Hindlimb muscle (tissue), 1 donor: ENCODE measurements at places on chromosomes 16 and 17. TPM values are rescaled to one million over a fixed set of nuclear protein-coding genes. Genes with fewer than 3 reads are reported as not detected.

The CDC6 gene
- 10.8 TPM for polyA plus RNA-seq

The RAB26 gene
- polyA plus RNA-seq, result 0.92 TPM

The GPR179 gene
- polyA plus RNA-seq, result 0.94 TPM

The CALCOCO2 gene
- 39.3 TPM for polyA plus RNA-seq

The FSCN2 gene
- polyA plus RNA-seq, result 2.8 TPM

The RNF157 gene
- polyA plus RNA-seq, result 15.4 TPM

The TMEM100 gene
- polyA plus RNA-seq, result 4.2 TPM

The MIEF2 gene
- 17.7 TPM for polyA plus RNA-seq

The DRC3 gene
- polyA plus RNA-seq, result 8.3 TPM

The KRT24 gene
- not detected for polyA plus RNA-seq

The MYH2 gene
- polyA plus RNA-seq, result 48.2 TPM

The ZSCAN10 gene
- 0.34 TPM for polyA plus RNA-seq

The HLF gene
- polyA plus RNA-seq, result 8.1 TPM

The E2F4 gene
- 40.9 TPM for polyA plus RNA-seq

The CCDC200 gene
- polyA plus RNA-seq, result 11.2 TPM

The RHBDF1 gene
- polyA plus RNA-seq, result 47.2 TPM

The TPSB2 gene
- 2.7 TPM for polyA plus RNA-seq

The MYO18A gene
- 385 TPM for polyA plus RNA-seq
